ENCODE measurements at places on chromosomes 16 and 17. TPM values are rescaled to one million over a fixed set of nuclear protein-coding genes. Genes with fewer than 3 reads are reported as not detected.
A peak's percentile ranks its signal among the peaks of the same experiment; 100 is the strongest.

- DNase-seq = no peak
Observed at GRCh38 chr16:10583269-10583668, 2.9 kb upstream of the EMP2 start.

GRCh38 chr17:76351526-76352071, 2.1 kb downstream of the PRPSAP1 start:
- no peak for DNase-seq

DNA sequence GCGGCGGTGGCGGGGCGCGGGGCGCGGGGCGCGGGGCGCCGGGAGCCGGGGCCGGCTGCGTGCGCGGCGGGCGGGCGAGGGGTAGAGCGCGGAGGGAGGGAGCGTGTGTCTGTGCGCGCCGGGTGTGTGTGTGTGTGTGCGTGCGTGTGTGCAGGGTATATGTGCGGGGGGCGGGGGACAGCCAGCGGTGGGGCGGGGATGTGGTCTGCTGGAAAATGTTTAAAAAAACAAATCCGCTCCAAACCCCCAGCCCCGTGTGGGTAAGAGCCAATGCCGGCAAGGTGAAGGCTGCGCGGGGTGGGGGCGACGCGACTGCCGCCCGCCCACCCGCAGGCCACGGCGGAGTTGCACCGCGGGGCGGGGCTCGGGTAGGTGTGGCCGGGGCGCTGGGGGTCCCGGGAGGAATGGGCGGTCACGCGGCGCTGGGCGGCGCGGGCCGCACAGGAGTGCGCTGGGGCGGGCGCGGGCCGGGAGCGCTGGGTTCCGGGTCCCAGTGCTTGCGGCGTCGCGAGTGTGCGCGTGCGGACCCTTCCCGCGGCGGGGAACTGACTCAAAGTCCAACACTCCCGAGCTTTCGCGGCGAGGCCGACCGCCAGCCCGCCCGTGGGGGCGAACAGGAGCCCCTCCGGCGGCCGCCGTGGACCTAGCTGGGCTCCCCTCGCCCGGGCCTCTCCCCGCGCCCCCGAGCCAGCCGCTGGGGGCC, at the start of gene CYGB:
Gene CYGB (minus strand): TSS at position 132 of the 703 bp plus-strand sequence. CDS start 167 bp downstream, outside the sequence.
- DNase-seq = peak; percentile 32

DNA sequence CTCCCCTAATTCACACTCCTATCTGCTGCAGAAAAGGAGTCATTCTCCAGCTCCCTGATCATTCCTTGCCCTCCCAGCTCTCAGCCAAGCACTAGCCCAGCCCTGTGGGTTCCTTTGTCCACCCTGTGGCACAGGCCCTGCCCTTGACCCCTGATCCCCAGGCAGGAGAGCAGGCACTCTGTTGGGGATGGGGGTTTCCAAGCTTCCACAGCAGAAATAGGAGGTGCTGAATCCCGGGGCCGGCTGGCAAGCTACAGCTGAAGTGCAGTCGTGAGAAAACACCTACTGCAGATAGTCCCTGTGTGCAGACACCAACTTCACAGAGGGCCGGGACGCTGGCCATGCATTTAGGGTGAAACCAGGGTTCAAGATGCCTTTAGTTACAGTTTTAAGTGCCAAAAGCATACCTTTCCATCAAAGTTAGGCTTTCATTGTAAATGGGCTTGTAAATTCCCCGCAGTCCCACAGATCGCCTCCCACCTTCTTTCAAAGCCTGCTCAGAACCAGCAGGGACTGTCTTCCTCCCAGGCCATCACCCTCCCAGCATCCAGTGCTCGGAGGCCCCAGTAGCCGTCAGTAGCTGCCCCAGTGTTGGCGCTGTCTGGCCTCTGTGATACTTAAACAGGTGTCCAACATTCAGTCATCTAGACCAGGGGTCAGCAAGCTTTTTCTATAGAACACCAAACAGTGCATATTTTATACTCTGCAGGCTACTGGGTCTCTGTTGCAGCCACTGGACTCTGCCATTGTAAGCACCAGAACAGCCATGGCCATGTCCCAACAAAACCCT, 10.6 kb downstream of the CPSF4L start:
- no peak for DNase-seq

DNA sequence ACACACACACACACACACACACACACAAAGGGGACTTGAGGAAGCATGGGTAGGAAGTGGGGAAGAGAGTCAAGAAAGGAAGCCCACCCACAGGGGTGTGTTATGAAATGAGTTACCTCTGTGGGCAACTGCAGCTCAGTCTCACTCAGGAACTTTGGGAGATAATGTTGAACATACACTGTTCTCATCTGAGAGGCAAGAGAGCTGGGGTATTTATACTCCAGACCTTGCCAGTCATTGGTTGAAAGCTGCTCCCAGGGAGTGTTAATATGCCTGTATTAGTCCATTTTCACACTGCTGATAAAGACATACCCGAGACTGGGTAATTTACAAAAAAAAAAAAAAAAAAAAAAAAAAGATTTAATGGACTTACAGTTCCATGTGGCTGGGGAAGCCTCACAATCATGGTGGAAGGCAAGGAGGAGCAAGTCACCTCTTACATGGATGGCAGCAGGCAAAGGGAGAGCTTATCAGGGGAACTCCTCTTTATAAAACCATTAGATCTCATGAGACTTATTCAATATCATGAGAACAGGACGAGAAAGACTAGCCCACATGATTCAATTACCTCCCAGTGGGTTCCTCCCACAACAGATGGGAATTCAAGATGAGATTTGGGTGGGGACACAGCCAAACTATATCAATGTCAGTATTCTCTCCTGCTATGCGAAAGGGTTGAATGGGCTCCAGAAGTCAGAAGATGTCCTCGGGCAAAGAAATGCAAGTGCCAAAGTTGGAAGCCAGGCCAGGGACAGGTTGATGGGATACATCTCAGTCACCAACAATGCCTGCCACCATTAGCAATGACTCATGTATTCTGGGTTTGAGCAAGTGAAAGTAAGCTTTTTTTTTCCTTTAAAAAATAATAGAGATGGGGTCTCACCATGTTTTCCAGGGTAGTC, 270.5 kb downstream of the MRTFB start:
- no peak for DNase-seq

- peak; percentile 16 for DNase-seq
Observed at GRCh38 chr16:88613911-88614817, 24.2 kb upstream of the IL17C start.

DNA sequence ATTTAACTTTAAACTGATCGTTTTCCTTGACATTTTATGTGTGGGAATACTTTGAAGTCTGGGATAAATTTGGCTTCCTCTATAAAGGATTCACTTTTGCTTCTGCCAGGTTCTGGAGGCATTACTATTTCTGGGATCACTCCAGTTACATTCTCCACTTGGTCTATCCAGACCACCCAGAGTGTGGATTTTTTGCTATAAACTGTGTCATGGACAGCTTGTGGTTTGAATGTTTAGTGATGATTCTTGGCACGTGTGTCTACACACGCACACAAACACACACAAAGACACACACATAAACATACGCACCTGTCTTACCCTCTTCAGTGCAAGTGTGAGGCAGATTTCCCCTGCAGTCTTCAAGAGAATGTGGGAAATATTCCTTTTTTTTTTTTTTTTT, 27.4 kb upstream of the MSI2 start:
- DNase-seq = no peak

Gene OR1A1
- polyA plus RNA-seq = not detected

Data from GM23248 (cell line).